ENCODE measurements at places on chromosomes 4 and X.

DNA sequence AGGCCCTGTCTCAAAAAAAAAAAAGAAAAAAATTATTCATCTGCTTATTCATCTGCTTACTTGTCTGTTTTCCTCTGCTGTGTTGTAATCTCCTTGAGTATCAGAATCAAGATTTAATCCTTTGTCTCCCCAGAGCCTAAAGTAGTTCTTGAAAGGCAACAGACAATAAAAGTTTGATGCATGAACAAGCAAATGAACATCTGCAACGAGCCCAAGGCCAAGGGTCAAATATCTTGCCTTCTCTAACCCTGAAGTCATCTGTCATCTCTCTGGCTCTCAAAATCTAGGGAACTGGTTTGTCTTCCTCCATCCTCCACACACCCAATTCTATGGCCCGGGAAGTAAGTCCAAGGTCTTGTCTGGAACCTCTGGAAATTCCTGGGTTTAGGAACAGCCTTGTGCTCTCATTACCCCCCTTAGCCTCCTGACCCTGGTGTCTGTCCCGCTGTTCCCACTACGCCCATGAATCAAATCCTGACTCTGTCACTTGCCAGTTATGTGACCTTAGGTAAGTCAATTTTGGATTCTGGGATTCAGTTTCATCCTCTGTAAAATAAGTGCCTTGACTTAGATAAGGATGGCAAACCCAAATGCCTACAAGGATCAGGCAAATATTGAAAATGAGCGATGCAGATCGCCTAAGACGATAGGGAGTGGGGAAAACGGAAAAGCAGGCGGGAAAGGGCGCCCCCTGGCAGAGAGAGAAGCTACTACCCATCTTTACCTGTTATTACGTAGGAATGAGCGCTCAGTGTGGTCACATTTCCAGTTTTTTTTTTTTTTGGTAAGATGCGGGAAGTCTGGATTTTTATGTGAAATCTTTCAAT lies 102.7 kb upstream of the DHX15 start:
- H3K36me3 ChIP-seq, result no peaks in the 10 kb centered on the region
- no peaks in the 10 kb centered on the region for H3K4me1 ChIP-seq
- peaks cover 6% of the 10 kb centered on the region for H3K27me3 ChIP-seq
- no peak overlapping the region for H3K4me3 ChIP-seq

DNA sequence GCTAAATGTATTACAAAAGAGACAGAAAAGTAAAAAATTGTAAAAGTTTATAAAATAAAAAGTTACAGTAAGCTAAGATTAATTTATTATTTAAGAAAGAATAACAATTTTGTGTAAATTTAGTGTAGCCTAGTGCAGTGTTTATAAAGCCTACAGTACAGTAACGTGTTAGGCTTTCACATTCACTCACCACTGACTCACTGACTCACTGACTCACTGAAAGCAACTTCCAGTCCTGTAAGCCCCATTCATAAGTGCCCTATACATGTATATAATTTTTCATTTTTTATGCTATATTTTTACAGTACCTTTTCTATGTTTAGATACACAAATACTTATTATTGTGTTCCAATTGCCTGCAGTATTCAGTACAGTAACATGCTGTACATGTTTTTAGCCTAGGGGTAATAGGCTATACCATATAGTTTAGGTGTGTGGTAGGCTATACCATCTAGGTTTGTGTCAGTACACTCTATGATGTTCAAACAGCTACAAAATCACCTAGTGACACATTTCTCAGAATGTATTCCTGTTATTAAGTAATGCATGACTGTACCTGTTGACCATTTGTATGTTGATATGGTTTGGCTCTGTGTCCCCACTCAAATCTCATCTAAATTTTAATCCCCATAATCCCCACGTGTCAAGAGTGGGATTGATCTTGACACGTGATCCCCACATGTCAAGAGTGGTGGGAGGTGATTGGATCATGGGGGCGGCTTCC lies 57.9 kb downstream of the CFAP299 start:
- no peak overlapping the region for H3K4me3 ChIP-seq
- peaks cover 6% of the 10 kb centered on the region for H3K4me1 ChIP-seq
- no peak for DNase-seq
- H3K36me3 ChIP-seq, result no peaks in the 10 kb centered on the region
- no peaks in the 10 kb centered on the region for H3K27me3 ChIP-seq
- H3K27ac ChIP-seq, result no peak overlapping the region

GRCh38 chr4:15188605-15189539 lies 186.6 kb downstream of the CPEB2 start:
- H3K36me3 ChIP-seq, result no peaks in the 10 kb centered on the region
- no peak overlapping the region for H3K27ac ChIP-seq
- H3K27me3 ChIP-seq, result peaks cover 6% of the 10 kb centered on the region
- no peaks in the 10 kb centered on the region for H3K4me1 ChIP-seq

DNA sequence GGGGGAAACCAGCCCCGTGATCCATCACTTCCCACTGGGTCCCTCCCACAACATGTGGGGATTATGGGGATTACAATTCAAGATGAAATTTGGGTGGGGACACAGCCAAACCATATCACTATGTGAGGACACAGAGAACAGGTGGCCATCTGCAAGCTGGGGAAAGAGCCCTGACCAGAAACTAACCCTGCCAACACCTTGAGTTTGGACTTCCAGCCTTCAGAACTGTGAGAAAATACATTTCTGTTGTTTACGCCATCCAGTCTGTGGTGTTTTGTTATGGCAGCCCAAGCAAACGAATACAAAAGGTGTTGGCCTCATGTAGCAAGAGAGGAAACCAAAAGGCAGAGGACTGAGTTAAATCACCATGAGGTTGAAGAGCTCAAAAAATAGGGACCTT lies 169.9 kb upstream of the TENM3 start:
- H3K36me3 ChIP-seq, result no peaks in the 10 kb centered on the region
- no peaks in the 10 kb centered on the region for H3K4me1 ChIP-seq
- H3K27me3 ChIP-seq, result no peaks in the 10 kb centered on the region
- H3K4me3 ChIP-seq, result no peak overlapping the region

DNA sequence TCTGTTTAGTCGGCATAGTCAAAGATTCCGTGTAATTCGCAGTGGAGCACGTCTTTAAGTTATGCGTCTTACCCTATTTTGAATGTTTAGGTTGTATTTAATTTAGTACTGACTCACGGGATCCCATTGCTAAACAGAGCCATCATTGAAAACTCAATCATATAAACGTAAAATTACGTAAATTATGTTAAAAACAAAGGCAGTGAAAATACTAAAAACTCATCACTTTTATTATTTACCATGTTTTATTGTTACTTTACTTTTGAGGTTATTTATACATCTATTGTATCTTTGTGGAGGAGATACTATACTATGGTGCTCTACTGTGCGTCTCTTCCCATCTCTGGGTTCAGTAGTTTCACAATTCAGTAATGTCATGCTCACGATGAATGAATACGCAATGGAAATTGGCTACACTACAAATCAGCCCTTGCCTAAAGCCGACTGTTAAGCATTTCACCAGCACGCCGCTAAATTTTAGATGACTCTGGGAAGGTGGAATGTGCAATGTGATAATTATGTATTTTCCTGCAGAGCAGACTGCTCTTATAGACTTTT lies 944 bp downstream of the FUNDC2 start:
- peak overlapping the region; percentile 97 for H3K27ac ChIP-seq
- peak; percentile 43 for DNase-seq
- peaks cover 3% of the 10 kb centered on the region for H3K36me3 ChIP-seq
- no peaks in the 10 kb centered on the region for H3K27me3 ChIP-seq
- H3K4me3 ChIP-seq, result peak overlapping the region; percentile 85

- DNase-seq, result no peak
- peak overlapping the region; percentile 80 for H3K27ac ChIP-seq
- no peaks in the 10 kb centered on the region for H3K27me3 ChIP-seq
- H3K4me1 ChIP-seq, result peaks cover 16% of the 10 kb centered on the region
- H3K36me3 ChIP-seq, result peaks cover 29% of the 10 kb centered on the region
These were observed 40.1 kb upstream of the EIF1AX start for GRCh38 chrX:20181598-20182329.

GRCh38 chr4:88002786-88003185 lies 4.6 kb upstream of the PKD2 start:
- no peak overlapping the region for H3K27ac ChIP-seq
- no peak overlapping the region for H3K4me3 ChIP-seq
- no peaks in the 10 kb centered on the region for H3K36me3 ChIP-seq
- H3K4me1 ChIP-seq, result peaks cover 4% of the 10 kb centered on the region
- H3K27me3 ChIP-seq, result peaks cover 41% of the 10 kb centered on the region
- DNase-seq, result no peak

- peaks cover 8% of the 10 kb centered on the region for H3K36me3 ChIP-seq
- peaks cover 4% of the 10 kb centered on the region for H3K27me3 ChIP-seq
- DNase-seq, result no peak
- H3K4me1 ChIP-seq, result peaks cover 28% of the 10 kb centered on the region
These were observed 55.6 kb upstream of the RBM47 start for GRCh38 chr4:40685300-40685699.

GRCh38 chr4:11072999-11073398 lies 355.7 kb downstream of the HS3ST1 start:
- H3K27me3 ChIP-seq, result no peaks in the 10 kb centered on the region
- no peak overlapping the region for H3K4me3 ChIP-seq
- DNase-seq, result no peak
- H3K27ac ChIP-seq, result no peak overlapping the region
- H3K4me1 ChIP-seq, result no peaks in the 10 kb centered on the region
- no peaks in the 10 kb centered on the region for H3K36me3 ChIP-seq

GRCh38 chr4:169337510-169337909 lies 66.8 kb upstream of the SH3RF1 start:
- H3K4me3 ChIP-seq, result no peak overlapping the region
- no peak overlapping the region for H3K27ac ChIP-seq
- H3K27me3 ChIP-seq, result no peaks in the 10 kb centered on the region
- no peaks in the 10 kb centered on the region for H3K36me3 ChIP-seq

DNA sequence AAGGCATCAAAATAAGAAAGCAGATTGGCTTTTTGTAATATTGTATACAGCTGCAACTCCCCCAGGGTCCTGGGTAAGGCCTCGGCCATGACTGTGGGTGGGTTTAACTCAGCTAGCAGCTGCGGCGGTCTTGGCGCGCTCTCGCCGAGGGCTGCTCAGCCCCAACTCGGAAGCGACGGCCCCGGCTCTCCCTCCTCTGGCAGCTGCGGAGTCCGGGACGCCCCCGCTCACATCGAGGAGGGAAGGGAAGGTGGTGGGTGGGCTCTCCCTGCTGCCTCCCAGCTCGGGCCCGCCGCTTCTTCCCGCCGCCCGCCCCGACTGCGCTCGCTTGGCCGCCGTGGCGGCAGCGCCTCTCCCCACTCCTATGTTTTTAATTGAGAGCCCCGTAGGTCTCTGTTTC lies 51.2 kb downstream of the GPR50 start:
- DNase-seq, result no peak
- no peaks in the 10 kb centered on the region for H3K36me3 ChIP-seq
- H3K4me3 ChIP-seq, result no peak overlapping the region
- H3K27ac ChIP-seq, result no peak overlapping the region

GRCh38 chr4:48439988-48440387 lies 43.2 kb upstream of the SLC10A4 start:
- H3K4me1 ChIP-seq, result no peaks in the 10 kb centered on the region
- no peak for DNase-seq
- no peak overlapping the region for H3K27ac ChIP-seq
- H3K4me3 ChIP-seq, result no peak overlapping the region
- no peaks in the 10 kb centered on the region for H3K36me3 ChIP-seq
- H3K27me3 ChIP-seq, result peaks cover 17% of the 10 kb centered on the region

GRCh38 chrX:46757593-46757992 lies 1.3 kb downstream of the SLC9A7 start:
- peaks cover 6% of the 10 kb centered on the region for H3K27me3 ChIP-seq
- no peak for DNase-seq
- peak overlapping the region; percentile 78 for H3K27ac ChIP-seq
- peak overlapping the region; percentile 90 for H3K4me3 ChIP-seq
- H3K36me3 ChIP-seq, result no peaks in the 10 kb centered on the region

DNA sequence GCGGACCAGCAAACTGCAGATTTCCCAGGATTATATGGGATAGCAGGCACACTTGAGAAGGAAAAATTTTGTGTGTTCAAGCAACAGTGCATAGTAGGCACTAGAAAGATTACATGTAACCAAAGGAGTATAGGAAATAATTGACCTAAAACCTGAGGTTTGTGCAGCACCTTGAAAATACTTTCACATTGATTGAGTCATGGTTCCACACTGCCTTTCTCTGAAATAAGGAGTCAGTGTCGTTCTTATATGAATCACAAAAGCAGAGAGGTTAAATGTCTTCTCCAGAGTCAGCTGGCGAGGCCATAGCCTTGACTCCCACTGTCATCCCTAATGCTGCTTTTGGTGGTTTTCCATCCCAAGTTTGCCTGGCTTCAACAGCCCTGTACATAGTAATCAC lies 138.9 kb downstream of the SOWAHB start:
- H3K4me1 ChIP-seq, result peaks cover 11% of the 10 kb centered on the region
- H3K4me3 ChIP-seq, result no peak overlapping the region
- H3K36me3 ChIP-seq, result no peaks in the 10 kb centered on the region
- no peak overlapping the region for H3K27ac ChIP-seq
- DNase-seq, result no peak
- H3K27me3 ChIP-seq, result peaks cover 34% of the 10 kb centered on the region

- no peak overlapping the region for H3K27ac ChIP-seq
- no peak for DNase-seq
These were observed 251.1 kb upstream of the HTR2C start for GRCh38 chrX:114332766-114333165.

DNA sequence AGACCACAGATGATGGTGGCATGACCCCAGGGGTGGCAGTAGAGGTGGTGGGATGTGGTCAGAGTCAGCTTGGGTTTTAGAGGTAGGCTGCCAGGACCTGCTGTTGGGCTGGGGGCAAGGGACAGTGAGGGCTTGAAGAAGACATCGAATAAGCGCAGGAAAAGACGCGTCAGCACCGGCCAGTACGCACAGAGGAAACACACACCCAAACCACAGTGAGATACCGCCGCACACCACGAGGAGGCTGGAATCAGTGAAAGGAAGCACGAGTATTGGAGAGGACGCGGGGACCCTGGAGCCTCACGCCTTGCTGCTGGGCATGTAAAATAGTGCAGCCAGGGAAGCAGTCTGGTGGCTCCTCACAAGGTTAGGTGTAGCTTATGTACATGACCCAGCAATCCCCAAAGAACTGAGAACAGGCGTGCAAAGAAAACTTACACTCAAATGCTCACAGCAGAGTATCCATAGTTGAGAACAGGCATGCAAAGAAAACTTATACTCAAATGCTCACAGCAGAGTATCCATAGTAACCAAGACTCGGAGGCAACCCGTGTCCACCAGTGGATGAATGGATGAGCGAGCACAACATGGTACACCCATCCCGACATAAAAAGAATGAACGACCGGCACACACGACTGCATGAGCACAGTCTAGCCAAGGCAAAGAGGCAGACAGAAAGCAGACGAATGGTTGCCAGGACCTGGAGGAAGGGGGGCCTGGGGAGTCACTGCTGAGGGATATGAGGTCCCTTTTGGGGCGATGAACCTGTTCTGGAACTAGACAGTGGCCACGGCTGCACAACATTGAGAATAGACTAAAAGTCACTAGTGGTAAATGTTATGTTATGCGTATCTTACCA lies 13.3 kb downstream of the PDZD4 start:
- peak; percentile 58 for DNase-seq
- no peak overlapping the region for H3K4me3 ChIP-seq
- no peak overlapping the region for H3K27ac ChIP-seq

- H3K4me3 ChIP-seq, result no peak overlapping the region
- no peaks in the 10 kb centered on the region for H3K36me3 ChIP-seq
- no peaks in the 10 kb centered on the region for H3K27me3 ChIP-seq
- DNase-seq, result no peak
- no peak overlapping the region for H3K27ac ChIP-seq
These were observed 126.7 kb downstream of the HTR2C start for GRCh38 chrX:114710571-114710970.

- no peak overlapping the region for H3K4me3 ChIP-seq
- H3K27me3 ChIP-seq, result peaks cover 35% of the 10 kb centered on the region
- H3K27ac ChIP-seq, result no peak overlapping the region
- H3K36me3 ChIP-seq, result no peaks in the 10 kb centered on the region
- H3K4me1 ChIP-seq, result peaks cover 13% of the 10 kb centered on the region
These were observed 4.3 kb downstream of the CFAP99 start for GRCh38 chr4:2423066-2423465.
